ENCODE measurements at places on chromosomes 11 and 22.
A peak's percentile ranks its signal among the peaks of the same experiment; 100 is the strongest.

- DNase-seq, result no peak
Observed at GRCh38 chr11:117354550-117354949, 26.9 kb downstream of the CEP164 start.

- no peak for DNase-seq
Observed at GRCh38 chr11:115775846-115776245, 271.6 kb upstream of the CADM1 start.

GRCh38 chr11:27869701-27870100, 169.4 kb upstream of the BDNF start:
- no peak for DNase-seq

DNA sequence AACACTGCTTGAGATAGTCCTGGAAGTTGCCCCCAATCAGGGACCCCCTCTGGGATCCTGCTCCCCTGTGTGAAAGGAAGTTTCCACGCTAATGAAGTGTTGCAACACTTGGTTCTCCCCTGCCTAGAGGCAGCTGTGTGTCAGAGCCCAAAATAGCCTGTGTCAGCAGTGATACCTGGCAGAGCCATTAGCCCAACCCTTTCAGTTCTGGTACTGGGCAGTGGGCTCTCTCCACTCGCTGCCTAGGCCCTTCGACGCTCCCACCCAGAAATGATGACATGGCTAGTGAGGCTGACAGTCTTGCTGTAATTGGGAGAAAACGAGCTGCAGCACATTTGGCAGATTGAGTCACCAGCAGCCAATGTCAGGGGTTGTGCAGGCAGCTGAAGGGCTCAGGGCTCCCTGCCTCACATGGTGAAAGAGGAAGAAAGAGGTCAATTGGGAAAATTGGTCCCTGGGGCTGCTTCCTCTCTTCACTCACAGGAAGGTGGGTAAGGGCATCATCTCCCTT, 1.4 kb upstream of the NXF1 start:
- DNase-seq, result peak; percentile 33

DNA sequence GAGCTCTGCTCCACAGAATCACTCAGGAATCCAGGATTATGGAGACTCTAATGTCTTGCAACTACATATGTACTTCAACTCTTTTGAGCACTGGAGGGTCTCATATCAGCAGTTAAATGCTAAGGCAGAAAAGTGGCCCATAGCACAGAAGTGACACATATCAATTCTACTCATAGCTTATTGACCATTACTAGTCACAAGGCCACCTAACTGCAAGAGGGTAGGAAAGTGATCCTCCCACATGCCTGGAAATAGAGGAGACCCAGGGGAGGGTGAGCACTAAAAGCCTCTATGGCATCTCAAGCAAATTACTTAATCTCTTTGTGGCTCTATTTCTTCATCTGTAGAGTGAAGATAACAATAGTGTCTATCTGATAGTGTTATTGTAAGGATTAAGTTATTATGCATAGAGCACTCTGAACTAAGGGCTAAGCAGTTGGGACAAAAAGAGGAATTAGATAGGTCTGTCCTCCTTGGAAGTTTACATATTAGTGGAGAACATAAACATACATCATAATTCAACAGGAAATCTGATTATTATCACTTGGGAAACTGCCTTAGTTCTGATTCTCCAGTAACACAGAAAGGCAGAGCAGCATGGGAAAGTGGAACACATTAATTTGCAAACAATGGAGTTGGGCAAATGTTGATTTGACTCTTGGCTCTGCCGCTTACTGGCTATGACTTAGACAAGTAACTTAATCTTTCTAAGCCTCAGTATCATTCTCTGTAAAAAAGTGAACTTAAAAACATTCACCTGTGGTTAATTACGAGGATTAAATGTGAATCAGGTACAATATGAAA, 25.1 kb upstream of the USP47 start:
- no peak for DNase-seq

GRCh38 chr11:63845303-63845702, 6.4 kb downstream of the MARK2 start:
- no peak for DNase-seq

DNA sequence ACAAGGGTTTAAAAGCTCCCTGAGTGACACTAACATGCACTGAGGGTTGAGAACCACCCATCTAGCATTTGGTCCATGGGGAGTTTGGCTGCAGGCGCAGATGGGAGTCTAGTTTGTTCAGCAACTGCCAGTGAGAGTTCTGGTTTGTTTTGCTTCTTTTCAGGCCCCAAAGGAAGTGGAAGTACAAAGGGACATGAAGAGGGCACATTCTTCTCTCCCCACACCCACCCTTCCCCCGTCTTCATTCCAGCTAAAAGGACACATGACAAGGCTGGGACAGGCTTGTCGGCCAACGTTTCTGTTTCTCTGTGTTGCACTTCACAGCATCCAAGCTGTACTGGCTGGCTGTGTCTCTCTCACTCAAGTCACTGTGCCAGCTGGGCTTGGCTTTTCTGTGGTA, 8.2 kb upstream of the ENDOD1 start:
- DNase-seq, result no peak

DNA sequence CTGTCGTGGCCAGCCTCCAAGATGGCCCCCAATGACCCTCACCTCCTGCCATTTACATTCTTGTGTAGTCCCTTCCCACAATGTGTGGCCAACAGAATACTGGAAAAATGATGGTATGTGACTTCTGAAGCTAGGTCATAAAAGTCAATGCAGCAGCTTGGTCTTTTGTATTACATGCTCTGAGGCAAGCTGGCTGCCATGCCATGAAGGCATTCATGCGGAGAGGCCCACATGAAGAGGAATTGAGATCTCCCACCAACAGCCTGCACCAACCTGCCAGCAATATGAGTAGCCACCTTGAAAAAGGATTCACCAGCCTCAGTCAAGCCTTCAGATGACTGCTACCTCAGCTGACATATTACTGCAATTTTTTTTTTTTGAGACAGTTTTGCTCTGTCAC, 4.6 kb downstream of the MRTFA start:
- no peak for DNase-seq

DNA sequence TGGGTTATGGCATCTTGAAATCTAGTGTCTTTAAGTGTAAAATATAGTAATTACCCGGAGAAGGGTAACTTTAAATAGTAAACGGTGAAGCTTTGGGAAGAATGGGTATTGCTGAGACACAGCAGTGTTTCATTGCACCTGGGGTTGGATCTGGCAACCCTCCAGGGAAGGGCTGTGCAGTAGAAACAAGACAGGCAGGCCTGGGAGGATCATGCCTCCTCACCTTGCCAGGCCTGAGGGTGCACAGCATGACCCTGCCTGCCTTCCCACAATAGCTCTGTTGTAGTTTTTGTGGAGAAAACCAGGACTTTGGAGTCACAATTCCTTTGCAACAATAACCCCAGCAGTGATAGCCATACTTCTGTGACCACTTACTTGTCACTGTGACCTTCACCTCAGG, 64.6 kb upstream of the ADSL start:
- no peak for DNase-seq

DNA sequence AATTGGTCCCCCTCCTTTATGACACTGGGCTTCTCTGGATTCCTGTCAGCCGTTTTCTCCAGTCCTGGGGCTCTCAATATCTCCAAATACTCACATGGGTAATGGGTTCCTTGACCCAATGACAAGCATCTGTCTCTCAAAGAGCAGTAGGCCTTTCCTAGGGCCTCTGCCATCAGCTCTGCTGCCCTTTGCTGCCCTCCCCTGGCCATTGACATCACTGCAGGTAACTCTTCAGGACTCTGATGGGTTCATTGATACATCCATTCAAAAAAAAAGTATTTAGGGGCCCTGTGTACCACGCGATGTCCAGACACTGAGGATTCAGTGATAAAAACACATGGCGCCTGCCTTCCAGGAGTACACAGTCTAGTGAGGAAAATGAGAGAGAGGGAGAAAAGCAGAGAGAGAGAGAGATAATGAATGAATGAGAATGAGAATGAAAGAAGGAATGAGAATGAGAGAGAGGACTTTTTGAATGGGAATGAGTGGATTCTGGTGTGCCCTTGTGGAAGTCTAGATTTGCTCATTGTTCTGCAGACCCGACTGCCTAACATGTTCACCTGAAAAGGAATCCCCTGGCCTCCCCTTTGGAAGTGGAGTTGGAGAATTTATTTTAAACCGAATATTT, 42.6 kb upstream of the OLFML1 start:
- DNase-seq, result no peak

GRCh38 chr11:75330291-75330690, 21.2 kb downstream of the ARRB1 start:
- no peak for DNase-seq

GRCh38 chr11:120409655-120410054, 73.4 kb downstream of the ARHGEF12 start:
- DNase-seq, result no peak

- no peak for DNase-seq
Observed at GRCh38 chr11:122791411-122791810, 46.9 kb upstream of the CRTAM start.
